NCI-H2029 treated with DMSO at 0.1 percent for 48 hours (cell line): ENCODE measurements at places on chromosomes 16 and 17.

DNA sequence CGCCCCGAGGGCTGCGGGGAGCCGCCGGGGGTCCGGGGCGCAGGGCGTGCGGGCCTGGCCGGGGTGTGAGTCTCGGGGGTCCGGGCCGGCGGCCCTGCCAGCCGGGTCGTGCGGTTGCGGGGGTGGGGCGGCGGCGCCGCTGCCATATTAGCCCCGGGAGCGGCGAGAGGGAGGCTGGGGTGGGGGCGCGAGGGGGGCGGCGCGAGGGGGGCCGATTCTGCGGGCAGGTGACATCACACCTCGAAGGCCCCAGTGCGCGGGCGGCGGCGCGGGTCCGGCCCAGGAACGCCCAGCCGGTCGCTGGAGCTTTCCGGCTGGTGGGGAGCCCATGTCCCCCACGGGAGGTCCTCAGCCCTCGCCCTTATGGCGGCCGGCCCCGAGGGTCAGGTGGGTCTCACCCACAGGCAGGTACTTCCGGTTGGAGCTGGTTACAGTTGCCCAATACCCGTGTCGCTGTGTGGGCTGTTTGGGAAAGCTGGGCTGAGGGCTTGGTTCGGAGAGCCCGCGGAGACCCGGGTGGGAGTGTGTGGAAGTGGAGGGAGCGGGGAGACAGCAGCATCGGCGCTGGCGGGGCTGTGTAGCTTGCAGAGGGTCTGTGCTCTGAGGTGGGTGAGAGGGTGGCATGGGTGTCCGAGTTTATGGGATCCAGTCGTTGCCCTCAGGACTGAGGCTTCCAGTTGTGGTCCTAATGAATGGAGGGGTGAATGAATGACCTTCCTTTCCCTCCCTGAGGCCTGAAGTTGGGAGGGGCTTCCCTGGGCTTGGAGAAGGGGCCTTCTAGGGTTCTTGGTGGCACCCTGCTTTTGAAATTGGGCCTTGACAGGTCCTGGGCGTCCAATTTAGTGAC, 804 bp downstream of the ATP6V0C start:
- no peak for DNase-seq

GRCh38 chr16:75576384-75576811, 10.2 kb downstream of the GABARAPL2 start:
- no peak for DNase-seq

DNA sequence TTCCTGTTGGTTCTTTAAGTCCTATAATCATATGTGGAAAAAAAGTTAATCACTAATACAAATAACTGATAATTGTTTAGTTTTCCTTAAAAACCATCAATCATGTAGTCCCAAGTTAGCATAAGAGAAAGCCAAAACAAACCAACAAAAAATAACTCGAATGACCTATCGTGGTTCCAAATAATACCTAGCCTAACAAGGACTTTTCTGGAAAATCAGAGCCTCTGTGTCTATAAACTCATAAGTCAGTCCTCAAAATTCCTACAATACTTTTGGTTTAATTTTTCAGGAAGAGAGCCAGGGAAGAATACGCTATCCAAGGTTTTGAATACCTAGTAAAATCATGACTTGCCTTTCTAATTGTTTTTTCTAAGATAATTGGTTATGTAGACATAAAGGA, 975.3 kb upstream of the SOX9 start:
- no peak for DNase-seq

- DNase-seq, result no peak
These were observed 2.8 kb upstream of the NHERF1 start for GRCh38 chr17:74745548-74746177.

GRCh38 chr17:64081802-64082799, 47.8 kb downstream of the ERN1 start:
- DNase-seq, result peak; percentile 90

DNA sequence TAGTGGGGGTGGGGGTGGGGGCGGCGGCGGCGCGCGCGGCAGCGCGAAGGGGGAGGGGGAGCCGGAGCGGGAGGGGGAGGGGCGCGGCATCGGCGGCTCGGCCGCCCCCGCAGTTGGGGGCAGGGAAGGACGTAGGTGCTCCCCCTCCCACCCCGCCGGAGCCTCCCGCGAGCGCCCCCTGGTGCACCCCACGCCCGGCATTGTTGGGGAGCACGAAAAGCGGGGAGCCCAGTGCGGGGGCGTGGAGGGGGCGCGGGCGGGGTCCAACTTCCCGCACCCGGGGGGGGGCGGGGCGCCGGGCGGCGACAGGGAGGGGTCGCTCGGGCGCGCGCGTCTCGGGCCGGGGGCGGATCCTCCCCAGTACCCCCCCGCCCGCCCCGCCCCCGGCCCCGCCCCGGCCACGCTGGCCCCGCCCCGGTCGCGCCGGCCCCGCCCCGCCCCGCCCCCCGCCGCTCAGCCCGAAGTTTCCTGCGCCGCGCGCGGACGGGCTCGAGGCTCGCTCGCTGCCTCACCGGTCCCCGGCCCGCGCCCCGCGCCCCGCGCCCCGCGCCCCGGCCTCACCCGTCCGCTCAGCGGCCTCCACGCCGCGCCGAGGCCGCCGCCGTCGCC, at the start of gene CACNA1H:
Gene CACNA1H (plus strand): TSS at position 456 of the 609 bp plus-strand sequence. CDS start 632 bp downstream, outside the sequence.
- DNase-seq, result no peak

- DNase-seq, result no peak
These were observed 118.1 kb downstream of the ENGASE start for GRCh38 chr17:79192503-79193351.

DNA sequence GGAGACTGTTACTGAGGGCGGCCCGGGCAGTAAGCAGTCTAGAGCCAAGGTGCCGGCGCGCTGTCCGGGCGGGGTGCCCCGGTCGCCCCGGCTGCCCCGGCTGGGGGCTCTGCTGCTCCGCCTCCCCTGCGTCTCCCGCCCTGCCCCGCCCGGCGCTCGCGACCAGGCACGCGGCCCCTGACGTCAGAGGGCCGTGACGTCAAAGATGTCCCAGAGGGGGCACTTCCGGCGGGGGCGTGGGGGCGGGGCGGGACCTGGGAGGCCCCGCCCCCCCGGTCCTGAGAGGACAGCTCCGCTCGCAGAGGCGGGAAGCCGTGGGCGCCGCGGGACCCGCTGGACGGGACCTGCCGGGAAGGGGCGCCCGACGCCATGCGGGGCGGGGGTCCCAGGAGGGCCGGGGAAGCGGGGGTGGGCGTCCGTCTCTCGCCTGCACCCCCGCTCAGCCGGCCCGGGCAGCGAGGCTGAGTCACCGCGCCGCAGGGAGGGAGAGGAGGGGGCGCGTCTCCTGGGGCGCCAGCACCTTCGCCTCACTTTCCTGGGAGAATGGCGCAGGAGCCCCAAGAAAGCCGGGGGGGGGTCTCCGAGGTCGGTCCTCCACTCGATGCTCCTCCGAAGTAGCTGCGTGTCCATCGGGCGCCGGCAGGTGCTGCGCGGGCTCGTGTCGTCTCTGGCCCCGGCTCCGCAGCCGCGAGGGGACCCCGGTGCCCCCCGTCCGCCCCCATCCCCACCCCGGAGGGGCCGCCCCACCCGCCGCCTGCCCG, 4.4 kb upstream of the HIC1 start:
- DNase-seq, result no peak

GRCh38 chr16:84897911-84898377, 78.2 kb downstream of the CRISPLD2 start:
- no peak for DNase-seq

DNA sequence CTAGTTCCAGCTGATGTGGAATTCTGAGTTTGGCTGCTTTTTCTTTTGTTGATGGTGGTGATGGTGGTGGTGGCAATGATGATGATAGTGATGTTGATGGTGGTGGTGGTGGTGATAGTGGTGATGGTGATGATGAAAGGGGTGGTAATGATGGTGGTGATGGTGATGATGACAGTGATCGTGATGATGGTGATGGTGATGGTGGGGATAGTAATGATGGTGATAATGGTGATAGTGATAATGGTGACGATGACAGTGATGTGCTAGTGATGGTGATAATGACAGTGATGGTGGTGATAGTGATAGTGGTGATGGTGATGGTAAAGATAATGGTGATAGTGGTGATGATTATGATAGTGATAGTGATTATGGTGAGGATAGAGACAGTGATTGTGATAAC, 61.5 kb downstream of the BMERB1 start:
- DNase-seq, result no peak

- DNase-seq, result no peak
These were observed 12.7 kb upstream of the SPNS2 start for GRCh38 chr17:4485676-4486646.

DNA sequence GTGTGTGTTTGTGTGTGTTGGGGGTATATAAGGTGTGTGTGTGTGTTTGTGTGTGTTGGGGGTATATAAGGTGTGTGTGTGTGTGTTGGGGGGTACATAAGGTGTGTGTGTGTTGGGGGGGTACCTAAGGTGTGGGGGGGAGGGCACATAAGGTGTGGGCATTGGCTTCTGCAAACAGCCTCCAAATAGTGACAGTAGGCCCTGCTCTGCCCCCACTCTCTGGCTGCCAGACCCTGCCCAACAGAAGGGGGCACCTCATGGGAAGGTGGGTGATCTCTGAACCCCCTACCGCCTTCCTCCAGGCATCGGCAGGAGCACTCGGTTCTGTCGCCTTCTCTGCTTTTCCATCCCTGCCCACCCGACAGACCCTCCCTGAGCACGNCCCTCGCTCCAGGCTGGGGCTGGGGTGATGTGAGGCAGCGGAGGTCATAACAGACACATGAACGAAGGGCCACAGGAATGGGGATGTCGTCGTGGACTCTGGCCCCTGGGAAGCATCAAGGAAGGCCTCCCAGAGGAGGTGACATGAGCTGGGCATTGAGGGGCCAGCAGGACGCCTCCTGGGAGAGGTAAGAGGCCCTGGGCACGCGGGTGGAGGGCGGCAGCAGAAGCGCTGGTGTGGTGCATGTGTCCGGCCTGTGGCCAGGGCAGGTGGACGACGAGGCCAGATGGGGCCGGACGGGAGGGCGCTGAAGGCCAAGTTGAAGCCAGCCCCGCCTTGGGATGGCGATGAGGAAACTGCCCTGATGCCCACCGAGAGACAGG, 136.6 kb upstream of the RPH3AL start:
- no peak for DNase-seq

DNA sequence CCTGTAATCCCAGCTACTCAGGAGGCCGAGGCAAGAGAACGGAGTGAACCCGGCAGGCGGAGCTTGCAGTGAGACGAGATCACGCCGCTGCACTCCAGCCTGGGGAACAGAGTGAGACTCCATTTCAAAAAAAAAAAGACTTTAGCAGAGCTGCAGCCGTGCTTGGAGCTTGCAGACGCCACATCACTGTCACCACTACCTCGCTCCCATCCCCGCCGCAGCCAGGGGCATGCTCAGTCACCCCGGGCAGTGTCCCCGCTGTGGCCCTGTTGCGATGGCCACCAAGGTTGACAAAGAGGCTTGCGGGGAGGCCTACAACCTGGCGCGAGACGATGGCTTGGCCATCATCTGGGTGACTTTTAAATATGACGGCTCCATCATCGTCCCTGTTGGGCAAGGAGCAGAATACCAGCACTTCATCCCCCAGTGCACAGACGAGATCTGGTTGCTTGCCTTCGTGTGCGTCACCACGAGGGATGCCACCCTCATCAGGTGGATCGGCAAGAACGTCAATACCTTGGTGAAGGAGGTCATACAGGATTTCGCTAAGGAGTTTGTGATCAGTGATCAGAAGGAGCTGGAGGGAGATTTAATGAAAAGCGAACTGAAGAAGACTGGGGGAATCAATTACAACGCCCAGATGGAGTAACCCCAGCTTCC, 118.1 kb downstream of the TNFRSF13B start:
- DNase-seq, result no peak

DNA sequence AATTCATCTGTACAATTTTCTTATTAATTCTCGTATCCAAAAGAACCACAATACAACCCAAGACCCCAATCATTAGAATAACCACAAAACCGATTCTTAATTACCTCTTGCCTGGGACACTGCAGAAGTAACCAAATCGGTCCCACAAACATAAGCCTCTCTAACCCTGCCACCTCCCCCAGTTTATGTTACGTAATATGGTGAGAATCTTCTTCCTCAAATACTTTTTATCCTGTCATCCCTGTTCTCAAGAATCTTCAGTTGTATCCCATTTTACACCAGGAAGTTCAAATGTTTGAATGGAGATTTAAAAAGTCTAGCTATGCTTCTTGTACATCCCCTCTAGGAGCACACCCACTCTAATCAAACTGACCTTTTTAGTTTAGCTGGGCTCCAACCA, 269.3 kb upstream of the TBX2 start:
- DNase-seq, result no peak
